Mesothelial cell of epicardium (in vitro differentiated cells): ENCODE measurements at places on chromosomes 1 and 21. TPM values are rescaled to one million over a fixed set of nuclear protein-coding genes. Genes with fewer than 3 reads are reported as not detected.
A peak's percentile ranks its signal among the peaks of the same experiment; 100 is the strongest.

- DNase-seq: no peak
Observed at GRCh38 chr1:84682047-84682446, 8.2 kb downstream of the SSX2IP start.

GRCh38 chr1:109626682-109627408 lies 7.2 kb downstream of the AMPD2 start:
- DNase-seq: no peak

- DNase-seq: no peak
Observed at GRCh38 chr1:234920136-234920842, 208.3 kb downstream of the TOMM20 start.

DNA sequence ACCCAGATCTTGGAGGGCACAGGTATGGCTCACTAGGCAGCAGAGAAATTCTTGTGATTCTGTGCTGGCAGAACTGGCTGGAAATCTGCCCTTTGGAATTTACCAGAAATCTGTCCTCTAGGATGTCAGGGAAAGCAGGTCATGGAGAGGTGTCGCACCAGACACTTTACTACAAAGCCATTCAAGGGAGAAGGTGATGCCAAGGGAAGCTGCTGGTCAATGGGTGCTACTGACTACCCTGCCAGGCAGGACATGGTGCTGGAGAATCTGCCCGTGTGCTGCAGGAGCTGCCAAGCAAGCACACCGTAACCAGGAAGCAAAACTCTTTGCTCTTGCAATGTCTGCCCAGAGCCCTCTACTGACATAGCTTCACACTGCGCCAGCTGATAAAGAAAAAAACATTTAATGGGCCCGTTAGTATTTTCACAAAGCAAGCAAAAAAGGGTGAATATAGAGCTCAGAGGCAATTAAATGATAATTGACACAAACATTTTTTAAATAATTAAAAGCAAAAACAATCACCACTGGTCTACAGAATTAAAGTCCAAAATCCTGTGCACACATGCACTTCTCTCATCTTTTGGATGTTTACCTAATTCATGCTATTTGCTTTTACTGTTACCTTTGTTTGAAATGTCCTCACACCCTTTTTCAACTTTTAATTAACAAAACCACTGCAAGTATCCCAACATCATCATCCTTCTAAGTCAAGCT lies 7.2 kb upstream of the FBXO28 start:
- no peak for DNase-seq

Gene S100A3
- total RNA-seq: not detected in 3 replicates

Gene LCE3E
- total RNA-seq: not detected in 3 replicates

Gene S100A7
- total RNA-seq: not detected in 3 replicates

GRCh38 chr1:90580176-90580575 lies 136.9 kb downstream of the BARHL2 start:
- DNase-seq: no peak

- DNase-seq: no peak
Observed at GRCh38 chr1:43129426-43129825, 42.7 kb downstream of the EBNA1BP2 start.

DNA sequence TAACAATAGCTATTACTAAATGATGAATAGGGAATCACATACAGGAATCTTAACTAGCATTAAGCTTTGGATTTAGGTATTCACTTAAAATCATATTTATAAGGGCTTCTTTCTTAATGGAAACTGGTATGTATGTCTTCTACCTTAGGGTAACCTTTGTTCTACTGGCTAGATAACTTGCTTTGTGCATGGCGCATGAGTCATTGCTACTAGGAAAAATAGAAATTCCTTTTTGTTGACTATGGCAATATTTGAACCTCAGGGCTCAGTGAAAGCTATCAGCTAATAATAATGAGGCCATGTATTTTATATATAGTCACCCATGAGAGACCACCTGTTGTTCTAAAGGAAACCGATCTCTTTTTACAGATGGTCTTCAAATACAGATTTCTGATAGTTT lies 72.5 kb downstream of the RPS6KC1 start:
- DNase-seq: no peak

Gene ZNF692
- 78.9 to 84.2 TPM (median 80.1 TPM) in 3 replicates for total RNA-seq

Gene TXNDC12
- total RNA-seq: 46.7 to 53.9 TPM (median 47.8 TPM) in 3 replicates

Gene SLAMF1
- not detected in 3 replicates for total RNA-seq

Gene MIXL1
- 3.2 to 4.3 TPM (median 3.4 TPM) in 3 replicates for total RNA-seq

Gene ERICH3
- total RNA-seq: not detected in 3 replicates

DNA sequence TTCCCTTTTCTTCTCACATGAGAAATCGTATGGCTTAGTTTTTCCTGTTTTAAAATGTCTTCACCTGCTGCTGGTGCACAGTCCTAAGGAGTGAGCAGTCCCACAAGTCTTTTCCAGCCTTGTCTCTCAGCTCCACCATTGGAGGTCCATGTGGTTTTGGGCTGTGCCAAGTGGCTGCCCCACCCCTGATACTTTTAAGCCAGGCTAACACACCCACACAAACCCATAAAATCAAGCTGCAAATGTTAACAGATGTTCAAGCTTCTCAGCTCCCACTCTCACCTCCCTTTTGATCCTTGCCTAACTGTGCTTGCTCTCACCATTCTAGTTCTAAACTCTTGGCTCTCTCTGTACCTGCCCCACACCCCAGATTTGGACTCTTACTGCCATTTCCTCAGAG lies 74.5 kb upstream of the COL24A1 start:
- no peak for DNase-seq

DNA sequence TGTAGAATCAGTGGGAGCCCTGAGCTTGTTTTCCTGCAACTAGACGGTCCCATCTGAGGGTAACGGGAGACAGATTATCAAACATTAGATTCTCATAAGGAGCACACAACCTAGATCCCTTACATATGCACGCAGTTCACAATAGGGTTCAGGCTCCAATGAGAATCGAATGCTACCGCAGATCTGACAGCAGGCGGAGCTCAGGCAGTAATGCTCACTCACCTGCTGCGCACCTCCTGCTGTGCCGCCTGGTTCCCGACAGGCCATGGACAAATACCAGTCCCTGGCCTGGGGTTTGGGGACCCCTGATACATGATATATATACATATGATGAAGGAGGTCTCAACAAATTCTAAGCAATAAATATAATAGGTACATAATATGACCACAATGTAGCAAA lies 19.7 kb upstream of the SMIM12 start:
- no peak for DNase-seq

- DNase-seq: no peak
Observed at GRCh38 chr1:236516929-236517704, 6.7 kb upstream of the LGALS8 start.

- no peak for DNase-seq
Observed at GRCh38 chr1:184637664-184638240, 116.9 kb downstream of the EDEM3 start.

DNA sequence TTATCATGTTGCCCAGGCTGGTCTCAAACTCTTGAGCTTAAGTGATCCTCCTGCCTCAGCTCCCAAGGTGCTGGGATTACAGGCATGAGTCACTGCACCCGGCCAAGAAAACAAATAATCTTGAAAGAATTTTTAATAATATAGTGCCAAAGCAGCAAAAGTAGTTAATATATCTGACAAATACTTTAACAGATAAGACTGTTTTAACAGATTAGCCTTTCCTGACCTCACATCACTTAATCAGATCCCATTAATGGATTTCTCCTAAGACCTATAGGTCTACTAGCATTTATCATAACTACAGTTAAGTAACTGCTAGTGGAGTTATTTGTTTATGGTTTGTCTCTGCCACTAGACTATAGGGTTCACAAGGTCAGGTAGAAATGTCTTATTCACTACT lies 61.1 kb upstream of the HP1BP3 start:
- no peak for DNase-seq

GRCh38 chr1:7810395-7810794 lies 26.3 kb downstream of the PER3 start:
- DNase-seq: no peak

Gene CFAP107
- total RNA-seq: not detected in 3 replicates

DNA sequence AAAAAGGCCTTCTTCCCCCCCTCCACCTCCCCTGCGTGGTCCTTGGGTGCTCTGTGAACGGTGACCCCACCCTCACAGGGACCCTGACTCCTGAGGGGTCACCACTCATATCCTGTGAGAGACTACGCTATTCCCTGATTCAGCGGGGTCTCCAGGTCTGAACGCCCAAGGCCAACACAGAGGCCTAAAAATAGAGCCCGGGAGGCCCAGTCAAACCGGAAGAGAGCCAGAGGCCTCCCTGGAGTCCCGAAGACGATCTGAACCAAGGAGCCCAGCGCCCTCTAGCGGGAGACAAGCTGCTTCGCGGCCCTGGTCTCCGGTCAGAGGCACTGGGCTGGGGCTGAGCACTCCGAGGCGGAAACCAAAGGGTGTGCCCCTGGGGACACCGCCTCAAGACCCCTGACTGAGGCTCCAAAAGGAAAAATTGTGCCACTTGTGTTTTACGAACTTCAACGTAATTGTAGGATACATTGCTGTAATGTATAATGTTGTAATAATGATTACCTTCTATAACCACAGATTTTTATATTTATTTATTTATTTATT lies 42.4 kb upstream of the PSEN2 start:
- peak; percentile 92 for DNase-seq

DNA sequence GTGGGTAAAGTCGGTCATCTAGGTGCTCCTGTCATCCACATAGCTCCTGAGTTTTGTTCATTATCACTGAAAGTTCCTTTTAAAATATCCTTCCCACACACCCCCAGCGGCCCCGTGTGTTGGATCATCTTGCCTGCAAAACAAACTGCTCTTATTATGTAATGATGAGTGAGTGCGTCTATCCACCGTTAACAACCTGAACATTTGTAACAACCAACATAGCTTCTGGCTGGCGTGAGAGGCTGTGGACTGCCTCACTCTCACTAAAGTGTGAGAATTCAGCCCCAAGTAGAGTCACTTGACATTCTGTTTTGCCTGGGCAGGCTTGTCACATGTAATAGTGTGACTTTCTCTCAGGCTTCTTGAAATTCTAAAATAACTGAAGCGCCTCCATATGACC lies 14.5 kb upstream of the KCNA2 start:
- DNase-seq: no peak

- no peak for DNase-seq
Observed at GRCh38 chr21:22575165-22575584, 1577.0 kb downstream of the NCAM2 start.

- no peak for DNase-seq
Observed at GRCh38 chr1:1136547-1137230, 20.8 kb upstream of the C1orf159 start.

Gene CYP4A22
- not detected in 3 replicates for total RNA-seq
